ENCODE measurements at places on chromosomes 6 and 20.

- DNase-seq = no peak
Observed at GRCh38 chr20:47275548-47275947, 81.0 kb downstream of the ZMYND8 start.

DNA sequence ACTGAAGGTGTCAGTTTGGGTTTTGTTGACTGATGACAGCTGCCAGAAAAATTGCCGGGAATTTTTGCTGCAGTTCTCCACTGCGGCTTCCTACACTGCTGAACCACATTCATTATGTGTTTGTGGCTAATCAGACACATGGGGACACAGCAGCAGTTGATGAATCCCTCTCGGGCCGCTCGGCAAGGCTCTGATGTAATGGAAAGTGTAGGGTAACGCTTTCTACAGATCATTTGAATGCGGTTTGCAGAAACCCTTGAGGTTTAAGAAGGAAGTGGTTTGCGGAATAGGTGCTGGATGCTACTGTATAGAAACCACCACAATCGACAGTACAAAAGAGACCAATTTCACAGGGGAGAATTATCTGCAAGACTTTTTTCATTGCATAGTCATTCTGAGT is 138.7 kb upstream of the SASH1 start:
- DNase-seq = peak; percentile 65

GRCh38 chr20:62997417-62998035 is 9.2 kb downstream of the BHLHE23 start:
- DNase-seq = no peak

GRCh38 chr20:6886065-6886729 is 118.7 kb downstream of the BMP2 start:
- no peak for DNase-seq

GRCh38 chr6:147507162-147508041 is 1.1 kb upstream of the SAMD5 start:
- DNase-seq = no peak

DNA sequence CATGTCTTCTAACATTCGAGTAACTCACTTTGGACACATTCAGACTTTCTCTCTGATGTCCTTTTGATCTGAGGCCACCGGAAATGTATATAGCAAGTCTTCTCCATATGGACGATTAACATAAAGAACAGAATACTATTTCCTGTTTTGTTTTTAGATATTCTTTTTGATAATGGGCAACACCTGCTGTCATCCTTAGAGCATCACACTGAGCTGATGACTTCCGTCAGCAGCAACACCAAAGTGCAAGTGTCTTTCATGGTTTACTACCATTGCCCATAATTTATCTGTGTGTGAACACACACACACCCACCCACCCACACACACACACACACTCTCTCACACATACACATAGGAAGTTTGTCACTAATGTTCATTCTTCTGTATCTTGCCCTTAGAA is 112.7 kb upstream of the SIM1 start:
- DNase-seq = no peak

GRCh38 chr6:158367816-158368215 is 55.6 kb downstream of the TULP4 start:
- no peak for DNase-seq

- no peak for DNase-seq
Observed at GRCh38 chr20:9311132-9311531, 203.3 kb upstream of the LAMP5 start.

GRCh38 chr6:150211700-150212511 is 69.1 kb downstream of the PPP1R14C start:
- DNase-seq = no peak

GRCh38 chr6:85620308-85620707 is 22.4 kb downstream of the SYNCRIP start:
- no peak for DNase-seq

DNA sequence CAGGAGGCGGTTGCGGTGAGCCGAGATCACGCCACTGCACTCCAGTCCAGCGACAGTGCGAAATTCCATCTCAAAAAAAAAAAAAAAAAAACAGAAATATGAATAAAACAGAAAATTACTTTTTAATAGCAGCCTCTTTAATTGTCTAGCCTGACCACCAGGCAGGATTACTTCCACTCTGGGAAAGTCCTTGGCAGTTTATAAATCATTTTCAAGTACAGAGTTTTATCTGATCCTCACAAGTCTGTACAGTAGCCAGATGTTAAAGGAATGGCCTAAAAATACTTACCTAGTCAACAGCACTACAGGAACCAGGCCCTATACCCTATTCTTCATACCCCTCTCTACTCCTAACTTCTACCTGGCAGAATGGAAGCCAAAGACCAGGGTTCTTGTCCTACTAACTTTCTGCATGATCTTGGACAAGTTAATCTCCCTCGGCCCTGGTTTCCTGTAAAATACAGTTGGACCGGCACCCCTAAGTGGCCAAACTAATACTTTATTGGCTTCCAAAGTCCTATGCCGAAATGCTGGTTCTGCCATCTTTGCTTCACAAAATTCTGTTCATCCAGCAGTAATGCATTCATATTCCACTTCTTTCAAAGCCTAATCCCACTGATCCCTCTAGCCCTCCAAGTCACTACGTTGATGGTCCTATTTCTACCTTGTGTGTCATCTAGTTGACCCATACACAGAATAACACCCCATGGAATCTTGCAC is 1.9 kb downstream of the EIF2S2 start:
- DNase-seq = no peak

- DNase-seq = no peak
Observed at GRCh38 chr6:105250533-105250932, 70.7 kb upstream of the POPDC3 start.

DNA sequence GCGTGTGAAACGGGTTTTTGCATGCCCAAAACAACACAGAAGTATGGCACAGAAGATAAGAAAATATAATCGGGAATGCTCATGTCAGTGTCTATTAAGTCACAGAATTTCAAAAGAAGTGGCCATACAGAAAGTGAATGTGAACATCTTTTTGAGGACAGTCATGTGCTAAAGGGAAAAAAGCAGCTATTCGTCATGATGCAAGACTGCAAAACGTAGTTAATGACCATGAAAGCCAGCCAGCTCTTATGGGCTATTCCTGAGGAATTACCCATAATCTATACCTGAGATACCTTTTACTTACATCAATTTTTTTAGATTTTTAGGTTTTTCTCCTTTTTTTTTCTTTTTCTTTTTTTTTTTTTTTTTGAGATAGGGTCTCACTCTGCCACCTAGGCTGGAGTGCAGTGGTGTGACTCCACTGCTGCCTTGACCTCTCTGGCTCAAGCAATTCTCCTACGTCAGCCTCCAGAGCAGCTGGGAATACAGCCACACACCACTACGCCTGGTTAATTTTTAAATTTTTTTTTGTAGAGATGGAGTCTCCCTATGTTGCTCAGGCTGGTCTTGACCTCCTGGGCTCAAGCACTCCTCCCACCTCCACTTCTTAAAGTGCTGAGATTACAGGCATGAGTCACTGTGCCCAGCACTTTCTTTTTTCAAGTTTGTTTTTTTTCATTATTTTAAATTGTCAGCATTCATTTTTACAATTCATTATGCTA is 18.1 kb upstream of the ZBP1 start:
- no peak for DNase-seq

DNA sequence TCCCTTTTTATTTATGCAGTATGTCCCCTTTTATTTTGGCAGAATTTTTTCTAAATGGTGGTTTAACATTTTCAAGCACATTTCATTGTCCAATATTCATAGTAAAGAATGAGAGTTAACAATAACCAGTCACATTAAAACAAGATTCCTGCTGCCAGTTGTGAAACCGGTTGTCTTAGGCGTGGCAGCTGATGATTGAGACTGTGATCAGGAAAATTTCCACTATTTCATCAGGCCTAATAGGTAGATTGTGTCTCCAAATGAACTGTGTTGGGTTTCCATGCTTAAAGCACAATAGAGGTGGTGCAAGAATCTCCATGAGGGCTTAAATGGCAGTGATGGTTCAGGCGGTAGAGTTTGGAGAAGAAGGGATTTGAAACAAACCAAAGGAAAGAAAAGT is 15.3 kb downstream of the PRDM1 start:
- DNase-seq = no peak

DNA sequence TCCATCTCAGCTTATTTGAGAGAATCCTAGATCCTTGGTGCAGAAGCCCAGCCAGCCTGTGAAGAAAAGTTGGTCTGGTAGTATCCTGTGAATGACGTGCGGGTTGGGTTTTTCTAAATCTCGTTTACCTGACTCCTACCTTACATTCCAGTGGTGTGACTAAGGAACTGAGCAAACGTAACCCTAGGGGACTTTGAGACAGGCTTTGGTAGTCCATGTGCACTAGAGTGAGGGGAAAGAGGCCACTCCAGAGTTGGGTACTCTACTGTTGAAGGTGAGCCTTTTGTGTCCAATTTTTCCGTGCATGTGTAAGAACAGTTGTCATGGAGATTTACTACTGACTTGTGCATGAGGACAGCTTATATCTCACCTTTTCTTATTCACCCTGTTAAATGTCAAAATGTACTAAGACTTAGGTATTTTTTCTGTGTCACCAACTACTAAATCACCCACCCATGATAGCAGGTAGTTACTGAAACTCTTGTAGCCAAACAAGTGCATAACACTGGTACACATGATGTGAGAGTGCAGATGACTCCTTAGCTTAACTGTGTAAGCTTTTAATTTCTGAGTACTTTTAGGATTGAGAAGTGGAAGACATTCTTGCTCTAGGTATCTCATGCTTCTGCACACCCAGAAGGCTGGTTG is 26.3 kb upstream of the PLCG1 start:
- DNase-seq = no peak

DNA sequence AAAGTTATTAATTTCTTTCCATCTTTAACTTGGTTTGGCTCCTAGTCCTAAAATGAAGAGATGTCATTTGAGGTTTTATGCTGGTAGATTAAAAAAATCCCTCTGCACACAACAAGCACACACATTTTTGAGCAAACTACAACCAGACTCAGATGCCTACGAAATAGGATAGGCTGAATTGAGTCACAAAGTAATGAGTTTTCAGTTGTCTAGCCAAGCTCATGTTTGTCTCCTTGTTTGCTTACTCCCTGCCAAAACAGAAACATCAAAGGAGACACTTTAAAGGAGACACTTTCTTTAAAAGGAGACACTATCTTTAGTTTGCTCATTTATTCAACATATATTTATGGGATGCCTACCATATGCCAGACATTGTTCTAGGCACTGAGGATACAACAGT is 56.2 kb downstream of the TPBG start:
- no peak for DNase-seq

- no peak for DNase-seq
Observed at GRCh38 chr6:52457096-52457495, 37.0 kb downstream of the EFHC1 start.

DNA sequence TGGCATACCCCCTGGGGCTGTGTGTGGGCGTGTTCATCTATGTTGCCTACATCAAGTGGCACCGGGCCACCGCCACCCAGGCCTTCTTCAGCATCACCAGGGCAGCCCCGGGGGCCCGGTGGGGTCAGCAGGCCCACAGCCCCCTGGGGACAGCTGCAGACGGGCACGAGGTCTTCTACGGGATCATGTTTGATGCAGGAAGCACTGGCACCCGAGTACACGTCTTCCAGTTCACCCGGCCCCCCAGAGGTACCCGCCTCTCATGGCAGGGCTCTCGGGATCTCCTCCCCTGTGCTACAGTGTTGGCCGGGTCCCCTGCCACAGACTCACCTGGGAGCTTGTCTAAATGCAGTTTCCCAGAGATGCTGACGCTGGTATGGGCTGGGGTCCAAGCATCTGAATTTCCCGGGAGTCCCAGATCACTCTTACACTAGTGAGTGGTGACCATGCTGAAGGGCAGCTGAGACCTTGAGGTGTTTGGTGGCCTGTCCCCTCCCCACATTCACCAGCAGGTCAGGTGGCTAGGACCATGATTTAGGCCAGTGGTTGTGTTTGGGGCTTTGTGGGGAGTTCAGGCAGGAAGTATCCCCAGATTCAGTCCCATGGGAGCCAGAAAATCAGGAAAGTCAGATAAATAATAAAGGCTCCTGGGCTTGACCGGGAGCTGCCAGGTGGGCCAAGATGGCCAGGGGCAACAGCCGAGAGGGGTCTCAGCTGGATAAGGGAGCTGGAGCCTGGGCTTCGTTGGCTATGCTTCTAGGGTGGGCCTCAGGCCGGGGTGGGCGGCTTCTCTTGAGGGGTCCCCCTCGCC is 11.8 kb downstream of the ENTPD6 start:
- DNase-seq = no peak

DNA sequence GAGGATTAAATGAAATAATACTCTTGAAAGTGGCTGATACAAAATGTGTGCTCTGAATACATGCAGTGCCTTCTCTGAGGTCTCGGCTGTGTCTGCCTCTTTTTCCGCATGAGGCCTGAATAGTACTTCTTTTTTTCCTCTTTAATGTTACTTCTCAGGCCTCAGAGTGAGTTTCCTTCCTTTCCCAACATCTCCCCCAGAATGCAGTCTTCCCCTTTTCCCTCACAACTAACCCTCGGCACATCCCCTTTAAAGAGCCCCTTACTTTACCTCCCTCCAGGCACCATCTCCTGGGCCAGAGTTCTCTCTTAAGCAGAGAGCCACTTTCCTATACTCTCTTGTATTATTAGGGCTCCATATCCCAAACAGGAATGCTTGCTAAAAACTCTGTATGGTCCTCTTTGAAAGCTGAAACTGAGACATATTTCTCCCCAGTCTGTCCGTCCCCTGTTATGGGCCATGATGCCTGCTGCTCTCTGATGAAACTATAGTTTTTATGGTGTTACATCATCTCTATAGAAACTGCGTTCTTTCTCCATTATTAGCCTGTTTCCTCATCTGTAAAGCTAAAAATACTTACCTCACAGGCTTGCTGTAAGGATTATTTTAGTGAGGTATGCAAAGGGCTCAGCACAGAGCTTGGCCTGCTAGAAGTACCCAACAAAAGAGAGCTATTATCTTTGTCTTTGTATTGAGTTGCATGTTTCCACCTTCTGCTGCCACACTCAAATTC is 2.3 kb downstream of the PLAGL2 start:
- no peak for DNase-seq

DNA sequence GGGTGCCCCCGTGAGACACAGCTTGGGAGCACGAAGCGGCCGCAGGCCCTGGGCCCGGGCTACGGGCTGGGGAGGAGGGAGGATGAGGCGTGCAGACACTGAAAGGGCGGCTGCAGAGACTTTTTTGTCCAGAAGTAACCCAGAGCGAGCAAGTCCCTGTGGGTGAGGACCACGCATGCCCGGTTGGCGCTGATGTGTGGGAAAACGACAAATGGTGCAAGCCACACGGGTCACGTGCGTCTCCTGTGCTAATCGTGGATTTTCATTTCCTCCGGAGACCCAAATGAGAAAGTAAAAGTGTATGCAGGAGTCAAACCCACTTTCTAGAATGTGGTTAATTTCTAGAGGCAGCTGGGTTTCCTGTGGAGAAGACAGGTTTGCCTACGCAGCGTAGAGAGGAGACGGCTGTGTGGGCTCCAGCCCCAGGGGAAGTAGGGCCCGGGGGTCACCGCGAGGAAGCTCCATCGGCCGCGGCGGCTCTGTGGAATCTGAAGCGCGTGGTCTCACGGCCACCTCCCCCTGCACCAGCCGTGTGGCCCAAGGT is 19.0 kb downstream of the DLL1 start:
- peak; percentile 51 for DNase-seq

Measured in activated T-helper 1 cell treated with anti-CD3 and anti-CD28 coated beads, Interleukin-12 subunit alpha, Interleukin-12 subunit beta, Interleukin-2, Interleukin-4 antibody, amounts not matched to agents 30 ng/mL and 10 ng/mL and 1 ng/mL, durations not matched to agents 14 hours and 24 hours and 36 hours (primary cell).